SW480 (cell line): ENCODE measurements at places on chromosomes 6 and 20.

GRCh38 chr6:163149279-163149848, 265.2 kb upstream of the QKI start:
- no peak for DNase-seq

DNA sequence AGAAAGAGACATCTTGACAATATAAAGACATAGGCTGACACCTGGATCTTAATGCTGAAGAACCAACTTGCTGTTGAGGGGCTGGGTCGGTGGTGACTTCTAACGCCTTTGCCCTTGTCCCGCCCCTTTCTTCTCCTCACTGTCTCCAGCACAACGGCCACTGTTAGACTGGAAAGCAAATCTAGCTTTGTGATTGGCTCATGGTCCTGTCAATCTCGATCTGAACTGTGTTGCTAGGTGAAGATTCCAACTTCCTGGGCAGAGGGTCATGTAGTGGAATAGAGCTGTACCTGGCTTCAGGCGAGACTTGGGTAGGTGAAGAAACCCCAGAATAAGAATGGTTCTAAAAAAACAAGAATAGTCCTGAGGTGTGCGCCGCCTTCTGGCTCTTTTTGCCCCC, at the start of gene PGK2:
Gene PGK2, minus strand, starts transcription at position 110 of the 400 bp plus-strand sequence. Its CDS starts 98 bp downstream, at position 12.
- DNase-seq, result peak; percentile 0

DNA sequence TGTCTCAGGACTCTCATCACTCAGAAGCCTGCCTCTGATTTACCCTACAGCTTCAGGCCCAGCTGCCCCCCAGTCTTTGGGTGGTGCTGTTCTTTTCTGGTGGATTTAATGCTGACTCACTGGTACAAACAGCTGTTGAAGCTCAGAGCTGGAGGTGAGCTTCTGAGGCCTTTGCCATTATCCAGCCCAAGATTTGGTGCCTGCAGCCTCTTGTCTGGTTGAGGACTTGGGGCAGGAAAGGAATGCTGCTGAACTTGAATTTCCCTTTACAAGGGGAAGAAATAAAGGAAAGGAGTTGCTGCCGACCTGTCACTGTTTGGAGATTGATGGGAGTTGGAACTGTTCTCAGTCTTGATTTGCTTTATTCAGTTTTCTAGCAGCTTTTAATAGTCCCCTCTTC, 19.8 kb downstream of the ABCF1 start:
- DNase-seq, result no peak

GRCh38 chr6:157273756-157274470, 49.4 kb downstream of the TMEM242 start:
- DNase-seq, result peak; percentile 33
